ENCODE measurements at places on chromosomes 5 and 9.
A peak's percentile ranks its signal among the peaks of the same experiment; 100 is the strongest.

GRCh38 chr9:107635101-107635802, 145.7 kb upstream of the KLF4 start:
- H3K4me1 ChIP-seq: peaks cover 6% of the 10 kb centered on the region
- H3K27me3 ChIP-seq: no peaks in the 10 kb centered on the region
- no peak for DNase-seq
- H3K36me3 ChIP-seq: no peaks in the 10 kb centered on the region
- no peak overlapping the region for H3K27ac ChIP-seq
- no peak overlapping the region for H3K4me3 ChIP-seq

- peak; percentile 11 for DNase-seq
- no peaks in the 10 kb centered on the region for H3K36me3 ChIP-seq
- H3K27ac ChIP-seq: no peak overlapping the region
- no peaks in the 10 kb centered on the region for H3K27me3 ChIP-seq
- peaks cover 2% of the 10 kb centered on the region for H3K4me1 ChIP-seq
Observed at GRCh38 chr9:98182069-98182820, 10.2 kb downstream of the CORO2A start.

DNA sequence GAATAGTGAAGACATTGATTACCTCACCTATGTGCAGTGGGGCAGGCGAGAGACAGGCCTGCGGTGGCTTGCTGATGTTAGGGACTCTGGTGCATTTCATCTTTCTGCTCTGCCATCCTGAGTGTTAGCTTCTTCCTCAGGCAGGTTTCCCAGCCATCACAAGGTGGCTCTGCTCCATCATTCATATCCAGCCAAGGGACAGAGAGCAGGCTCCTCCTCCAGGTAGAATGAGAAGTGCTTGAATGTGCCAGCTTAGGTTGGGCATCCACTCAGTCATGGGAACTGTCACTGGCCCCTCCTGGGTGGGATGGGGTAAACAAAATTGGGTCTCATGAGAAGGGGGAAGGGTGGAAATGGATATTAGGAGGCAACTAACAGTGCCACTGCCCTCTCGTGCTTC, 24.8 kb downstream of the GPR107 start:
- peaks cover 1% of the 10 kb centered on the region for H3K4me1 ChIP-seq
- peaks cover 67% of the 10 kb centered on the region for H3K36me3 ChIP-seq
- DNase-seq: no peak
- no peak overlapping the region for H3K4me3 ChIP-seq
- H3K27me3 ChIP-seq: no peaks in the 10 kb centered on the region
- no peak overlapping the region for H3K27ac ChIP-seq

- H3K27me3 ChIP-seq: no peaks in the 10 kb centered on the region
- H3K36me3 ChIP-seq: peaks cover 13% of the 10 kb centered on the region
- peaks cover 45% of the 10 kb centered on the region for H3K4me1 ChIP-seq
Observed at GRCh38 chr5:136033234-136033633, 4.4 kb downstream of the TGFBI start.

- H3K4me1 ChIP-seq: no peaks in the 10 kb centered on the region
- H3K27ac ChIP-seq: no peak overlapping the region
- H3K4me3 ChIP-seq: no peak overlapping the region
- DNase-seq: no peak
- no peaks in the 10 kb centered on the region for H3K36me3 ChIP-seq
Observed at GRCh38 chr9:14511452-14511851, 181.8 kb downstream of the ZDHHC21 start.

DNA sequence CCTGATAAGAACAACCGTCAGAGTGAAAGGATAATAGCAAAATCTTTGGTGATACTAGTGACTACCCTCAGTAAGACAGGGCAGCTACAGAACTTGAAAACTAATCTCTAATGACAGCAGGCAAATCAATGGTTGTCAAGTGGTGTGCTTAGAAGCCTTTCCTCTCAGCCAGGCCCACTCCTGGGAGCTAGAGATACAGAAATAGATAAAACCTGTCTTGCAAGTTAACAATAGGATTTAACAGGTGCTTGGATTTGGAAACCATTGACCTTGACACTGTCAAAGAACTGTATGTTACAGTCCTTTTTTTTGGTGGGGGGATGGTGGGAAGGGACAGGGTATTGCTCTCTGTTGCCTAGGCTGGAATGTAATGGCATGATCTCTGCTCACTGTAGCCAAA, 118.6 kb downstream of the BASP1 start:
- H3K4me1 ChIP-seq: no peaks in the 10 kb centered on the region
- H3K27me3 ChIP-seq: no peaks in the 10 kb centered on the region
- H3K27ac ChIP-seq: no peak overlapping the region
- no peaks in the 10 kb centered on the region for H3K36me3 ChIP-seq
- no peak overlapping the region for H3K4me3 ChIP-seq

DNA sequence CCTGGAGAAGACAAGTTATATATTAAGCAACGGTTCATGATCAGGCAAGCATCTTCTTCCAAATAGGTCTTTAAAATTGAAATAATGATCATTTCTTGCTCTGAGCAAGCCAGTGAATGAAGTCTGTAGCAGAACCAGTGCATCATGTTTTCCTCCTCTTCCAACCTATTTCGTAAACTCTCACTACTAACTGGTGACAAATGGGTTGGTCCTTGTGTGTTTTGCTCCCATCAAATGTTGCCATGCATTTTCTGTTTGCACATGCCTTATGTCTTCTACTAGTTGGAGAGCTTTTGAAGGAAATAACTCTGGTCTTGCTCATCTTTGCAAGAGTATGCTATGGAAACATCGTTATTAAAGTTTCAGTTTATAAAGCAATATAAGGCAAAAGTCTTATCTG, 37.2 kb upstream of the SPDL1 start:
- H3K4me1 ChIP-seq: no peaks in the 10 kb centered on the region
- H3K36me3 ChIP-seq: no peaks in the 10 kb centered on the region
- DNase-seq: no peak
- H3K27ac ChIP-seq: no peak overlapping the region
- no peak overlapping the region for H3K4me3 ChIP-seq

- no peak overlapping the region for H3K4me3 ChIP-seq
- DNase-seq: peak; percentile 81
- H3K4me1 ChIP-seq: peaks cover 4% of the 10 kb centered on the region
- H3K27me3 ChIP-seq: peaks cover 26% of the 10 kb centered on the region
- no peaks in the 10 kb centered on the region for H3K36me3 ChIP-seq
Observed at GRCh38 chr5:172707285-172708182, 63.5 kb downstream of the DUSP1 start.

- no peak for DNase-seq
- no peak overlapping the region for H3K4me3 ChIP-seq
- H3K36me3 ChIP-seq: peaks cover 2% of the 10 kb centered on the region
- peaks cover 6% of the 10 kb centered on the region for H3K4me1 ChIP-seq
- peak overlapping the region; percentile 77 for H3K27ac ChIP-seq
Observed at GRCh38 chr5:143177263-143177983, 226.1 kb downstream of the NR3C1 start.

- H3K27me3 ChIP-seq: peaks cover 19% of the 10 kb centered on the region
- no peaks in the 10 kb centered on the region for H3K4me1 ChIP-seq
- peak; percentile 39 for DNase-seq
- no peak overlapping the region for H3K4me3 ChIP-seq
- H3K27ac ChIP-seq: no peak overlapping the region
Observed at GRCh38 chr9:14399756-14400657, 86.1 kb upstream of the NFIB start.

- H3K27me3 ChIP-seq: no peaks in the 10 kb centered on the region
- H3K27ac ChIP-seq: no peak overlapping the region
- no peak overlapping the region for H3K4me3 ChIP-seq
- peaks cover 6% of the 10 kb centered on the region for H3K4me1 ChIP-seq
Observed at GRCh38 chr5:41842777-41843176, 27.4 kb downstream of the OXCT1 start.

- no peaks in the 10 kb centered on the region for H3K36me3 ChIP-seq
- peak overlapping the region; percentile 13 for H3K27ac ChIP-seq
- H3K27me3 ChIP-seq: no peaks in the 10 kb centered on the region
Observed at GRCh38 chr5:132086277-132086794, 12.7 kb downstream of the CSF2 start.

GRCh38 chr9:83992407-83992806, 11.8 kb downstream of the RMI1 start:
- H3K4me1 ChIP-seq: peaks cover 4% of the 10 kb centered on the region
- no peaks in the 10 kb centered on the region for H3K36me3 ChIP-seq
- peak; percentile 24 for DNase-seq
- no peaks in the 10 kb centered on the region for H3K27me3 ChIP-seq
- H3K4me3 ChIP-seq: no peak overlapping the region
- H3K27ac ChIP-seq: no peak overlapping the region
